ENCODE measurements at places on chromosomes 5 and 9. TPM values are rescaled to one million over a fixed set of nuclear protein-coding genes. Genes with fewer than 3 reads are reported as not detected.
A peak's percentile ranks its signal among the peaks of the same experiment; 100 is the strongest.

The FRMD3 gene
- total RNA-seq, result 0.66 TPM

- no peak overlapping the region for H3K4me3 ChIP-seq
- H3K36me3 ChIP-seq, result no peaks in the 10 kb centered on the region
- peaks cover 7% of the 10 kb centered on the region for H3K4me1 ChIP-seq
- DNase-seq, result no peak
Measured at GRCh38 chr5:55568654-55569512, 34.1 kb upstream of the PLPP1 start.

- DNase-seq, result no peak
- H3K4me1 ChIP-seq, result peaks cover 3% of the 10 kb centered on the region
- no peak overlapping the region for H3K27ac ChIP-seq
Measured at GRCh38 chr9:37953775-37954437, 50.0 kb upstream of the SLC25A51 start.

GRCh38 chr9:129225815-129226214 lies 47.8 kb upstream of the IER5L start:
- no peaks in the 10 kb centered on the region for H3K4me1 ChIP-seq
- no peak overlapping the region for H3K4me3 ChIP-seq
- H3K36me3 ChIP-seq, result no peaks in the 10 kb centered on the region

- DNase-seq, result no peak
- peak overlapping the region; percentile 28 for H3K4me3 ChIP-seq
- H3K27ac ChIP-seq, result no peak overlapping the region
- no peaks in the 10 kb centered on the region for H3K36me3 ChIP-seq
Measured at GRCh38 chr9:69933445-69933844, 110.2 kb upstream of the MAMDC2 start.
